ENCODE measurements at places on chromosomes 1 and 21. TPM values are rescaled to one million over a fixed set of nuclear protein-coding genes. Genes with fewer than 3 reads are reported as not detected.
A peak's percentile ranks its signal among the peaks of the same experiment; 100 is the strongest.

- peak; percentile 82 for DNase-seq
Measured at GRCh38 chr1:208108213-208108608, 136.0 kb downstream of the PLXNA2 start.

GRCh38 chr1:156539818-156540355 is 32.5 kb downstream of the IQGAP3 start:
- DNase-seq = no peak

DNA sequence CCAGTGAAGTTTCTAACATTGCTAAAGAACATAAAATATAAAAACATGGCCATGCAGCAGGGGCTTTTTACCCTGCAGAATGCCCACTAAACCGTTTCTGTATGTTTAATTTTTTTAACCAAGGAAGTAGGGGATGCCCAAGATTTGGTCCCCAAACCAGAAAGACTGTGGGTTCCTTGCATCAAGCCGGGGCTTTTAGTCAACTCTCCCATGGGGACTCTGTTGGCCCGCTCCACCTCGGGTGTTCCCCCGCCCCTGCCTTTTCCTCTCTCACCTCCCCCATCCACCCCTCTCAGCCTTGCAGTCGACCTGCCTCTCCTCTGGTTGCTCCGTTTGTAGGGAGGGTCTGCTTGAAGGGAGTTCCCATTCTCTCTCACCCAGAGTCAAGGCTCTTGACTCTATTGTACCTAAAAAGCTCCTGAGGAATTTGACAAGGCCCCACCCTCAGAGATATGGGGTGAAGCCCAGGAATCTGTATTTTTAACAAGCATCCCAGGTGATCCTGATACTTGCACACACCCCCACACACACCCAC is 117.5 kb downstream of the TOMM20 start:
- DNase-seq = no peak

- DNase-seq = no peak
Measured at GRCh38 chr1:38611664-38612211, 247.8 kb downstream of the RRAGC start.

GRCh38 chr1:224800486-224801119 is 128.9 kb upstream of the DNAH14 start:
- DNase-seq = no peak

DNA sequence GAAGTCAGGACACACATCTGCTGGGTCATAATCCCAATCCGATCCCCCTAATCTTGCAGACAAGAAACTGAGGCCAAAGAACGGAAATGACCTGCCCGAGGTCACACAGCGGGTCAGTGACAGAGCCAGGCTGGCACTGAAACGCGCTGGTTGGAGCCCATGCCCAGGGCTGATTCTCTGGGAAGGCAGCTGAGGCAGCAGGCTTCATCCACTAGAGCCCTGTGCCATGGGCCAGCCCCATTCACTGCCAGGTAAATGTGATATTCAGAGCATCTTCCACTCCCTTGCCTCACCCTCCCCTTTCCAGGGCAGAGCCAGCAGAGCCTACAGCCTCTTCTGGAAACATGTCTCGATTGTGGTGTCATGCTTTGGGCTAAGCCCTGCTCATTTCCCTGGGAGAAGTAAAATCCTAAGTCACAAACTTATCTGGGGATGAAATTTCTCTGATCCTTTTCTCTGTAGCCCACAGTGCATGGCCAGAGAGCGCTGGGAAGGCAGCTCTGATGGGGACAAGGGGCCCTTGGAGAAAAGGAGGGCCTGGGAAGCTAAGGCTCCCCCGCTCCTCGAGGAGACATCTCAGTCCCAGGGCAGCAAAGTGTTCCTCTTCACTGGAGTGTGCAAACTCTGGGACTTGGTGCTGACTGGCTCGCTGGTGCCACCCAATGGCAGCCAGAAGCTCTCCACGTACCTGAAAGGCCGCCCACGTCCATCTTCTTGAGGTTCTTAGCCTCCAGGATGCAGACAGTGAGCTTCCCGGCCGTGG is 110.4 kb downstream of the SYT2 start:
- DNase-seq = peak; percentile 83

- DNase-seq = no peak
Measured at GRCh38 chr1:3564921-3565831, 46.1 kb downstream of the MEGF6 start.

- no peak for DNase-seq
Measured at GRCh38 chr1:205535096-205535495, 30.6 kb downstream of the CDK18 start.

The FMO2 gene
- not detected for total RNA-seq

DNA sequence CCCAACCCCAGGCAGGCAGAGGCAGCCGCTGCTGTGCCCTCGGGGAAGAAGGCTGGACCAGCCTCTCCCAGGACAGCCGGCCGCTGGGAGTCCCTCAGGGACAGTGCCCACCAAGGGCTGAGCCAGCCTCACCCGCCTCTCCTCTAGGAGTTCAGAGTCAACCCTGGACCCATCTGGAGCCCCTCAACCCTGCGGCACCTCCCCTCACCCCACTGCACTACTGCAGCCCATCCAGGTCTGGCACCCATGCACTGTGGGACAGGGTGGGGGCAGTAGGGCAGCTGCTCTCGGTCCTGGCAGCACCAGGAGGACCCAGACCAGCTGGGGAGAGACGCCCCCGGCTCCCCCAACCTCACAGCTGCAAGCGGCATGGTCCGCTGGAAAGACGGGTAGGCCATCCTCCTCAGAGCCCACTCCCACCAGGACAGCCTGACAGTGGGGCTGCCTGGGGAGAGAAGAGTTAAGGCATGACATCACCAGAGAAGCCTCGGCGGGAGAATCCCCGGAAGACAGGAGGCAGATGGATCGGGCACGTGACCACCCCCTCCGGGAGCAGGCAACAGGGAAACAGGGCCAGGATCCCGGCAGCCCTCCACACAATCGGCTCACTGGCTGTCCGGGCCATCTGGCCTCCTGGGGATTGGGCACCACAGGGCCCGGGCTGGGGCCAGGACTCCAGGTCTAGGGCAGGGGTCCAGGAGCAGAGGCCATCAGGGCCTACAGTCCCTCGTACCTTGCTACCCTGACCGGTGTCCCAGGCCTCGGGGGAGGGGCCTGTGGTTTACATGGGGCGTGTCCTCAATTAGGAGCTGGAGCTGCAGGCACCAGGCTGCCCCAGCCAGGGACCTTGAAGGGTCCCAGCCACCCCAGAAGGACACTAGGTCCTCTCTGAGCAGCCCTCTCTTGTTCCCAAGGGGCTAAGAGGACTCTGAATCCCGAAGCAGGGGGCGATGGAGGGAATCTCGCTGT is 3.1 kb downstream of the ACAP3 start:
- DNase-seq = peak; percentile 59

The OVAAL gene
- not detected for total RNA-seq

- no peak for DNase-seq
Measured at GRCh38 chr1:204694145-204694544, 8.6 kb upstream of the LRRN2 start.

GRCh38 chr21:17650292-17650691 is 37.6 kb upstream of the BTG3 start:
- DNase-seq = no peak

The TMED5 gene
- total RNA-seq = 5.8 TPM
